SJSA1 (cell line): ENCODE measurements at places on chromosomes 2 and 18. TPM values are rescaled to one million over a fixed set of nuclear protein-coding genes. Genes with fewer than 3 reads are reported as not detected.

GRCh38 chr2:45342-46130 lies 769 bp downstream of the FAM110C start:
- no peaks in the 10 kb centered on the region for H3K36me3 ChIP-seq
- no peak overlapping the region for H3K4me3 ChIP-seq
- H3K27ac ChIP-seq = no peak overlapping the region
- H3K4me1 ChIP-seq = peaks cover 4% of the 10 kb centered on the region; the same call in 1 of the 2 replicates

GRCh38 chr2:195779491-195779890 lies 122.5 kb downstream of the SLC39A10 start:
- H3K4me1 ChIP-seq = no peaks in the 10 kb centered on the region
- no peaks in the 10 kb centered on the region for H3K27me3 ChIP-seq
- H3K4me3 ChIP-seq = no peak overlapping the region
- H3K27ac ChIP-seq = no peak overlapping the region

- peaks cover 18% of the 10 kb centered on the region for H3K4me1 ChIP-seq
- H3K4me3 ChIP-seq = no peak overlapping the region
- no peaks in the 10 kb centered on the region for H3K27me3 ChIP-seq
Observed at GRCh38 chr18:2536493-2536892, 34.8 kb downstream of the METTL4 start.

GRCh38 chr2:25635797-25636196 lies 37.6 kb downstream of the DTNB start:
- H3K4me1 ChIP-seq = no peaks in the 10 kb centered on the region
- DNase-seq = no peak
- H3K27me3 ChIP-seq = no peaks in the 10 kb centered on the region
- no peaks in the 10 kb centered on the region for H3K36me3 ChIP-seq

The SLC19A3 gene
- total RNA-seq = not detected in 2 replicates

GRCh38 chr2:216078776-216079175 lies 2.8 kb downstream of the PECR start:
- H3K36me3 ChIP-seq = no peaks in the 10 kb centered on the region
- no peak overlapping the region for H3K27ac ChIP-seq
- no peak overlapping the region for H3K4me3 ChIP-seq
- no peak for DNase-seq

GRCh38 chr2:237487496-237487895 lies 445 bp downstream of the MLPH start:
- H3K4me1 ChIP-seq = peaks cover 36% of the 10 kb centered on the region
- H3K4me3 ChIP-seq = no peak overlapping the region
- no peak overlapping the region for H3K27ac ChIP-seq
- DNase-seq = no peak

The SERPINB13 gene
- total RNA-seq = not detected in 2 replicates
